ENCODE measurements at places on chromosomes 12 and 14.

GRCh38 chr14:64688811-64689281 lies 15.4 kb upstream of the PLEKHG3 start:
- peak; percentile 84 for DNase-seq

DNA sequence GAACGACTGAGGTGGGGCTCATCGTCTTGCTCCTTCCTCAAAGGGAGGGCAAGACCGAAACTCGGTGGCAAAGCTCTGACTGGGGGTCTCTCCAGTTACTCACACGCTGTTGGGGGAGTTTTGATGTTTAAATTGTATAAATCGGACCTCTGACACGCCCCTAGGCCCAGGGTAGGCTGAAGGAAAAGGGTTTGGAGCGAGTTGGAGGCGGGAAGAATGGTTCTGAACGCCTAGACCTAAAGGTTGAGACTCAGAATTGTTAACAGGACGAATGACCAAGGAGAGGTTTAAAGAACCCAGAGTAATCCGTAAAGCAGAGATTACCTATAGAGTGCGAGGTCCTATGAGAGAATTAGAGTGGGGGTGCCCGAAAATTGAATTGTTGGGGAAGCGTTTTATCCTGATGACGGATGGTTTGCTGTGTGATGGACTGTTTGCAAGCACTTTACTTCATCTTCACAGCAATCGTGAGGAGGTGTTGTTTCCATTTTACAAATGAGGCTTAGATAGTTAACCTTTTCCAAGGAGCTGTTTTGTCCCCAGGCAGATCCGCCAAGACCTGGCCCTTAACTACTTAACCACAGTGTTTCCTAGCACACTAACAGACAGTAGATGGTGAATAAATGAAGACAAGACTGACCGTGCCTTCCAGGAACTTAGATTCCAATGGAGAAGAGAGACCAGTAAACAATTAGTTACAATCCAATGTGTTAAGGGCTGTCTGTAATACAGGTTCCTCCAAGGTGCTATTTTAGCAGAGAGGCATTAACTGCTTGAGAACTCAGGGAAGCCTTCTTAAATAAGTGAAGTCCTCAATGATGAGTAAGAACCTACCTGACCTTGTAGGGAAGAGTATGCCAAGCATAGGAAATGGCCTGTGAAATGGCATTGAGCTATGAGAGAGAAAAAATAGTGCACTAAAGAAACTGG lies 929 bp upstream of the UBE2N start:
- DNase-seq: peak; percentile 65

- DNase-seq: no peak
Measured at GRCh38 chr12:98345308-98345876, 170.0 kb upstream of the TMPO start.

- DNase-seq: no peak
Measured at GRCh38 chr12:107374161-107374840, 281.0 kb upstream of the CRY1 start.

DNA sequence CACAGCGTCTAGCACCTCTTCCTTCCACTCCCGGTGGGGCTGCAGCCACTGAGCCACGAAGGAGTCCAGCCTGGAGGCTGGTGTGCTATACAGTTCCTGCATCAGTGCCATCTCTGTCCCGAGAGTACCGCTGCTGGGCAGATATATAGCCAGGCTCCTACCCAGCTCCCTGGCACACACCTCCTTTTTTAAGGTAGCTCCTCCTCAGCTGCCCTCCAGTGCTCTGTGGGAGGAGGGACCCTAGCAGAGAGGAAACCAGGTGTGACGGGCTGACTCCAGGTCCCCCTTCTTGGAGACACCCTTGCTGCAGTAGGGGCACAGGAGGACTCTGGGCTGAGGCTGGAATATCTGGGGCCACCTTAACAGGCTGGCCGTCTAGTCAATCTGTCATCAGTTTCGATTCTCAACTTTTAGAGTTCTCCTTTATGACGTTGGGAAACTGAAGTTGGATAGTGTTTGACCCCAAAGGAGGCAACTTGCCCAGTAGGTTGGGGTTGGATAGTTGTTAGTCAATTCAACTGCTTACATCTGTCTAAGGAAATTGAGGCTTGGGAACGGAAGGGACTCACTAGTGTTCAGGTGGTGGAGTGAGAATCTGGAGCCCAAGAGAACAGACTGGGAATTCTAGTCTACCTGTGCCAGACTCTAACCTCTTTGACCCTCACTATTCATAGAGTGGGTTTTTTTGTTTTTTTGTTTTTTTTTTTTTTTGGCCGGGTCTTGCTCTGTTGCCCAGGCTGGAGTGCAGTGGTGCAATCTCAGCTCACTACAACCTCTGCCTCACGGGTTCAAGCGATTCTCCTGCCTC lies at the start of gene OASL:
Gene OASL (minus strand): TSS at position 386 of the 808 bp plus-strand sequence. CDS start 275 bp downstream, at position 111.
- DNase-seq: no peak

DNA sequence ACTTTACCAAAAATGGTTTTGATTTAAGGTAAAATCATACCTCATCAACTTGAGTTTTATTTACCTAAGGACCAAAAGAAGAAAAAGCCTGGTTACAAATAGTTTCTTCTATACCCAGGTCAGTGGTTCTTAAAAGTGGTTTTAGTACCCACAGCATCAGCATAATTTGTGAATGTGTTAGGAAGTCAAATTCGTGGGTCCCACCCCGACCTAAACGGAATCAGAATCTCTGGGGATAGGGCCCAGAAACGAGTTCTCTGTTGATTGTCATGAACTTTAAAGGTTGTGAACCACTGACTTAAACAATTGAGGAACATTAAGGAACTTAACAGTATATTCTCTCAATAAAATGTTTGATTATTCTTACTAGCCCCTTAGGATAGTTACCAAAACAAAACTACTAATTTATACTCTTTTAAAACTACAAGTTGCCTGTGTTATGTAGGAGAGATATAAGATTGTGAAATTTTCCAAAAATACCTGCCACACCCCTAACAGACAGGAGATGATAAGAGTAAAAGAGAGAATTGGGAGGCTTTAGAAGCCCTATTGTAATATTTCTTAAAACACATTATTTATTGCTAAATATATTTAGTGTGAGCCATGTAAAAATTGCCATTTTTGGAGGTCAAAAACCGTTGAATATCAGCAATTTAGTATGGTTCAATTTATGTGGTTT lies 669 bp upstream of the SLC25A21 start:
- no peak for DNase-seq

DNA sequence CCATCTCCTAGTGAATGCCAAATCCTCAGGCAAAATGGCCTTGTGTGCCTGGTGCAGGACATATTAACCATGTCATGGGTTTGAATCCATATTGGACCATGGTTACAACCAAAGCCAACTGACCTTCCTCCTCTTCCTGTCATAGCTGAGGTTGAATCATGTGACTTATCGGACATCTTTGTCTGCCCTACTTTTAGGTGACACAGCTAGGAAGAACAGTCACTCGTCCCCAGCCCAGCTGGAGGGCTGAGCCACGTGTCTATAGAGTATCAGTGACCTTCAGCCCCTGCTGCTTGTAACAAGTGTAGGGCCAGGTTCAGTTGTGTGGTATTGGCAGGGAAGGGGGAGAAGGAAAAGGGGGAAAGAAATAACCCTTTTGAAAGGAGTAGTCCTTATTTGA lies 225.2 kb downstream of the KTN1 start:
- no peak for DNase-seq

- DNase-seq: peak; percentile 61
Measured at GRCh38 chr14:50061664-50062437, 54.5 kb downstream of the VCPKMT start.

DNA sequence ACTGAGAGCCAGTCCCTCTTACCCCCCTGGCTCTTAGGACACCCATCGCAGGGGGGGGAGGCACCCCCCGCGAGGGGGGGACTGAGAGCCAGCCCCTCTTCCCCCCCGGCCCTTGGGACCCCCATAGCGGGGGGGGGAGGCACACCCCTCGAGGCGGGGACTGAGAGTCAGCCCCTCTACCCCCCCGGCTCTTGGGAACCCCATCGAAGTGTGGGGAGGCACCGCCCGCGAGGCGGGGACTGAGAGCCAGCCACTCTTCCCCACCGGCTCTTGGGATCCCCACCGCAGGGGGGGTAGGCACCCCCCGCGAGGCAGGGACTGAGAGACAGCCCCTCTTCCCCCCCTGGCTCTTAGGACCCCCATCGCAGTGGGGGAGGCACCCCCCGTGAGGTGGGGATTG lies 48.8 kb downstream of the DDX11 start:
- DNase-seq: no peak

DNA sequence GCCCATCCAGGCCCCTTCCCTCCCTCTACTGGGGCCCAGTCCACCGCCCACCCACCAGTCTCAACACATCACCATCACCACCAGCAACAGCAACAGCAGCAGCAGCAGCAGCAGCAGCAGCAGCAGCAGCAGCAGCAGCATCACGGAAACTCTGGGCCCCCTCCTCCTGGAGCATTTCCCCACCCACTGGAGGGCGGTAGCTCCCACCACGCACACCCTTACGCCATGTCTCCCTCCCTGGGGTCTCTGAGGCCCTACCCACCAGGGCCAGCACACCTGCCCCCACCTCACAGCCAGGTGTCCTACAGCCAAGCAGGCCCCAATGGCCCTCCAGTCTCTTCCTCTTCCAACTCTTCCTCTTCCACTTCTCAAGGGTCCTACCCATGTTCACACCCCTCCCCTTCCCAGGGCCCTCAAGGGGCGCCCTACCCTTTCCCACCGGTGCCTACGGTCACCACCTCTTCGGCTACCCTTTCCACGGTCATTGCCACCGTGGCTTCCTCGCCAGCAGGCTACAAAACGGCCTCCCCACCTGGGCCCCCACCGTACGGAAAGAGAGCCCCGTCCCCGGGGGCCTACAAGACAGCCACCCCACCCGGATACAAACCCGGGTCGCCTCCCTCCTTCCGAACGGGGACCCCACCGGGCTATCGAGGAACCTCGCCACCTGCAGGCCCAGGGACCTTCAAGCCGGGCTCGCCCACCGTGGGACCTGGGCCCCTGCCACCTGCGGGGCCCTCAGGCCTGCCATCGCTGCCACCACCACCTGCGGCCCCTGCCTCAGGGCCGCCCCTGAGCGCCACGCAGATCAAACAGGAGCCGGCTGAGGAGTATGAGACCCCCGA lies 6.8 kb upstream of the RNU7-1 start:
- peak; percentile 71 for DNase-seq

- DNase-seq: no peak
Measured at GRCh38 chr14:22387776-22388241, 201.2 kb downstream of the DAD1 start.

- no peak for DNase-seq
Measured at GRCh38 chr14:96934638-96935330, 137.6 kb downstream of the VRK1 start.

GRCh38 chr12:4238577-4238976 lies 35.0 kb upstream of the CCND2 start:
- no peak for DNase-seq

DNA sequence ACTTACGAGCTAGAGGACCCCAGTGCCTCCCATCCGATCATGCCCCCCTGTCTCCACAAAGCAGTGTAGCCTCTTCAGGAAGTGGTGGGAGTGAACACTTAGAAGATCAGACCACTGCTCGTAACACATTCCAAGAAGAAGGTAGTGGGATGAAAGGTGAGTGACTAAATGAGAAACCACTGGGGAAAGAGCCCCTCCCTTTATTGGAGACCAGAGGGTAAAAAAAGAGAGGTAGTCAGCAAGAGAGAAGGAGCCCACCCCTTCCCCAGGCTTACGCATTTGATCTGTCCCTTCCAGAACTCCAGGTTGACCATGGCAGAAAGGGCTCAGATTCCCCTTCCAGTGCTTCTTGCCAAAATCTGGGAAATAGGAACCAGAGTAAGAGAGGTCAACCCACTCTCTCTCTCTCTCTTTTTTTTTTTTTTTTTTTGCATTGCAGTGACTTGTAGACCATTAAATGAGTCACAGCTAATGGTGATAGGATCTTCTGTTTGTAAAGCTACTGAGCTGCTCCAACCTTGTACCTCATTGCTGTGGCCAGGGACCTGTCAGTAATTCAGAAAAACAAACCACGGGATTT lies 165.4 kb downstream of the GCH1 start:
- no peak for DNase-seq

- DNase-seq: no peak
Measured at GRCh38 chr14:36424478-36425102, 95.4 kb downstream of the NKX2-1 start.

- no peak for DNase-seq
Measured at GRCh38 chr12:47892819-47893218, 12.0 kb downstream of the VDR start.

DNA sequence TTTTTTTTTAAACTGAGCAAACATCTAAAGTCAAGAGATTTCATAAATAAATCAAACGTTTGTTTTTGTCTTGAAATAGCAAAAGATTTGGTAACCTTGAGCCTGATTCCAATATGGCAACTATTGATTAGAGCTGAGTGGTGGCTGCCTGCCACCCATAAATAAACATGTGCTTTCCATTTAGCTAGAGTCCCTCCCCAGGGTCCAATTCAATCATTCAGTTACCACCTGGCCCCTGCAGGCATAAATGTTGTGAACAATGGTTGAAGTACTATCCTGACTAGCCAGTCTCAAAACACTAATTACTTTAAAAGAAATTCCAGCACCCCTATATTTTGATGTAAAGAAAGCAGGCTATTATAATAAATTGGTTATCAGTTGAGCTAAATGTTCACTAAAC lies 129.7 kb upstream of the GRIP1 start:
- DNase-seq: no peak

GRCh38 chr12:49048953-49049352 lies 11.6 kb downstream of the KMT2D start:
- DNase-seq: no peak

- no peak for DNase-seq
Measured at GRCh38 chr14:87443787-87444186, 549.2 kb downstream of the GALC start.

DNA sequence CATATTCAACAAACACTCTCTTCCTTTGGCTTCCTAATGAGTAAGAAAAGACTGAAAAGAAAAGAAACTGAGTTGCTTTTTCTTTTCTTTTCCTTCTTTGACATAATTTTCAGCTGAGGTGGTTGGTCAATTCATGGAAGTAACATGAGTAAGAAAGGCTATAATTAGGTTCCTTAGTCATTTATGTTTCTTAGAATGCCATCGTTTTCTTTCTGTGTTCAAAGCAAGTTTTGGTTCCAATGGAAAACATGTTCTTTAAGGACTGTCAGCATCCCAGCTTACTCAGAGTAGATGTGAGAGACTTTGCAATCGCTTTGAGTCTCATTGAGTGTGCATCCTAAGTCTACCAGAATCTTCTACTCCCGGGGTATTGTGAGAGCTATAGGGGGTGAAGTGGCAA lies 882.4 kb downstream of the DIO2 start:
- no peak for DNase-seq

GRCh38 chr12:27462851-27463250 lies 16.3 kb downstream of the SMCO2 start:
- DNase-seq: no peak
